ENCODE measurements at places on chromosomes 3 and 15.

- no peak for DNase-seq
These were observed 14.4 kb upstream of the PLA2G4D start for GRCh38 chr15:42108806-42109205.

GRCh38 chr15:85430406-85431204 is 50.2 kb downstream of the AKAP13 start:
- DNase-seq = no peak

DNA sequence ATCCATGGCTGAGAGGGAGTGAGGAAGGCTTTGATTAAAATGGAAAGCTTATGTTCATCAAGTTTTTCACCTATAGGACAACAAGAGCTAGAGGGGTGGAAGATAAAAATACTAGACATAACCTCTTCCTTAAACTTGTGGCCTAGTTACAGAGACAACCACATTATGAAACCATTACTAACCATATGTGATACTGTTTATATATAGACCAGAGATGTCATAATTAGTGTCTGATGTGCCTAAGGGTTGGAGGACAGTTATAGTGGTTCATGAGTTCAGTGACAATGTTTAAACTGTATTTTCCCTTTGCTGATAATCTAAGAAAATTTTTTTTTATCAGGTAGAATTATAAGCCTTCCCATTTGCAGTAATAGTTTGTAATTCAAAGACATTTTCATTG is 23.7 kb downstream of the PHLDB2 start:
- no peak for DNase-seq

- no peak for DNase-seq
These were observed 6.4 kb downstream of the TLR9 start for GRCh38 chr3:52218937-52219650.

DNA sequence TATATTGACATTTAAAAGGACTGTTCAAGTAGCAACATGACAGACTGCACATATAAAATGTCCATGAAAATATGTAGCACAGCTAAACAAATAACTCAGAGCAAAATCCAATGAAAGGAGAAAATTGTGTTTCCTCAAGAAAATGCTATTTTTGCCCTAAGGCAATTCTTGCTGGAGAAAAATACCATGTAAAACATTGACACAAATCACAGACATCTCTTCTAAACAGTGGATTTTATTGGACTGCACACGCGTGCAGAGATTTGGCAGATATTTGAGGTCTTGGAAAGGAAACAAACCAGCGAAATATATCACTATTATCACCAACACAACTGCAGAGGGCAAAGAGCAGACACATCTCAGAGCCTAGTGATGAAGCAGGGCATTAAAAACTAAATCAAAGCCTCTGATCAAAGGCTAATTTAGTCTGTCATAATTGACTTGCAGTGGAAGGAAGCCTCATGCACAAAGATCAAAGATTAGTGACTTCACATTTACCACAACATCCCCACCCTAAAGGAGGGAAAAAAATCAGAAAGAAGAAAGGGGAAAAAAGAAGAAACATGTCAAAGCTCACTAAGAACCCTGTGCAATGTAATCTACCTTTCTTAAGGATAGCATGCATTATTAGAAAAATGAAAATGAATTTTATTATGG is 52.4 kb downstream of the CHL1 start:
- DNase-seq = no peak
